ENCODE measurements at places on chromosomes 4 and X.

GRCh38 chrX:138928737-138929459 lies 217.4 kb upstream of the FGF13 start:
- DNase-seq, result no peak

GRCh38 chr4:10701161-10701560 lies 16.6 kb upstream of the CLNK start:
- DNase-seq, result no peak

DNA sequence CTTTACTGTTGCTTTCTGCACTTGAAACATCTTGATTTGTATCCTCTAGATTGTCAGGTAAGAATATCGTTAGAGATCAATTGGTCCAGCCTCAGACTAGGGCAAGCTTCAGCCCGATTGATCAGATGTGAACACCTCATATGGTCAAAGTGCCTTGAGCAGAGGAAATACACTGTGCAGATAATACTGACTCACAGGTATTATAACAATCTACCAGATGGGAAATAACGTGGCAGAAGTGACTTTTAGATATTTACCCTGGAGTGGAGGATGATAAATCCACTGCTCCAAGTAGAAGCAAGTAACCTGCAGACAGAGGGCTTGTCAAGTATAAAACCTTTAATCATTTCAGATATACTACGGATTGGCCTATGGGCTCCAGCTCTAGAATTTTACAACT lies 17.9 kb downstream of the VEGFC start:
- no peak for DNase-seq

DNA sequence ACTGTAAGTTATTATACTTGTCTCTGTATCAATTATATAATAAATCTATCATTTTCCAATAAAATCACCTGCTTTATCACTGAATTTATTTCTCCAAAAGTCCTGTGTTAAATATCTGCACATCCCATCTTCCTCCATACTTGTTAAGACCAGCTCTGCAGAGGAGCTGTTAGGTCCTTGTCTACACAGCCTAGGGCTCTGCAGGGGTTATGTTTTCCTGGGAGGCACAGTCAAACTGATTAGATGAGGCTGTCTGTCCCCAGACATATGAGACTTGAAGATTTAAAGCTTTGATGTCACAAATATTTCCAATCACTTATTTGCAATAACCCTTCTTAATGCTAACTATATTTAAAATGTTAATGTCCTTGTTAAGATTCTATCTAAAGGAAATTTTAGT lies 446.8 kb downstream of the TRAM1L1 start:
- no peak for DNase-seq

DNA sequence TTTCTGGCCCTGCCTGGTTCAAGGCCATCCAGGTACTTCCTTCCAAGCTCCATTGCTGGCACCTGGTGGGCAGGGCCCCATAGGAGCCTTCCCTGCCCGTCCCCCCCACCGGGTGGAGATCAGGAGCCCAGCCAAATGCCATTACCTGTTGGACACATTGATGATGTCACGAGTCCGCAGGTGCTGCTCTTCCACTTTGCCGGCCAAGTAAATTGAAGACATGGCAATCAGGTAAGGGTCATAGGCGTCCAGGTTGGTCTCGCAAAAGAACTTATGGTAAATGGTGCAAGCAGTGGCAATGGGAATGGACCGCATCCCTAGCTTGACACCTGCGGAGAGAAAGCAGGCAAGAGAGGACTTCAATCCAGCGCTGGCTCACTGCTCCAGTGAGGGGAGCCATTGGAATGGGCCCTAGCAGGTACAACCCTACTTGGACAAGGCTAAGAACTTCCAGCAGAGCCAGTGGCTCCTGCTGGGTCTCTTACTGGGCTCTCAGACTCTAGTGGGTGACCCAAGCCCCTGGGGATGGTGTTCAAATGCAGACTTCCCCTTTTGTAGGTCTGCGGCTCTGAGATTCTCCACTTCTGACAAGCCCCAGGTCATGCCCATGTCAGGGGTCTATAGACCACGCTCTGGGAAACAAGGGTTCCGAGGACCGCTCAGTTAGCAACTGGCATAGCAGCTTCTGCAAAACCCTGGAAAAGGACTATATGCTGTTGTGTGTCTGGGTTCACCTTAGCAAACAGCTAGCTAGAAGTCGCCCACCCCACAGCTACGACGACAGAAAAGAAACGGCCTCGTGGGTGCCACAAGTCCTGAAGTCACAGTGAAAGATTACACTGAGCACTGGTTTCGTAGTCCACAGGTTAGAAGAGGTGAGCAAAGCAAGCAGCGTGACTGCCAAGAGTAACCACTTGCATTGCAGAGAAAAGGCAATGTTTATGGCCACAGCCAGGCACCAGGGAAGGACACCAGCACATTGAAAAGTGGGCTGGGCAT lies 2.8 kb downstream of the CCNQ start:
- DNase-seq, result no peak

DNA sequence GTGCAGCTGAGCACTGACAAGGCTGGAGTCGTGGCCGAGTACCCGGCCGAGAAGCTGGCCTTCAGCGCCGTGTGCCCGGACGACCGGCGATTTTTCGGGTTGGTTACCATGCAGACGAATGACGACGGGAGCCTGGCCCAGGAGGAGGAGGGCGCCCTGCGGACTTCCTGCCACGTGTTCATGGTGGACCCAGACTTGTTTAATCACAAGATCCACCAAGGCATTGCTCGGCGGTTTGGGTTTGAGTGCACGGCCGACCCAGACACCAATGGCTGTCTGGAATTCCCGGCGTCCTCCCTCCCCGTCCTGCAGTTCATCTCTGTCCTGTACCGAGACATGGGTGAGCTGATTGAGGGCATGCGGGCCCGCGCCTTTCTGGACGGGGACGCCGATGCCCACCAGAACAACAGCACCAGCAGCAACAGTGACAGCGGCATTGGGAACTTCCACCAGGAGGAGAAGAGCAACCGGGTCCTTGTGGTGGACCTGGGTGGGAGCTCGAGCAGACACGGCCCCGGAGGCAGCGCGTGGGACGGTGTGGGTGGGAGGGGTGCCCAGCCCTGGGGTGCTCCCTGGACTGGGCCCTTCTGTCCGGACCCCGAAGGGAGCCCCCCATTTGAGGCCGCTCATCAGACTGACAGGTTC lies 24.3 kb downstream of the RGS12 start:
- DNase-seq, result no peak

GRCh38 chr4:52250154-52250553 lies 199.1 kb downstream of the SPATA18 start:
- no peak for DNase-seq

DNA sequence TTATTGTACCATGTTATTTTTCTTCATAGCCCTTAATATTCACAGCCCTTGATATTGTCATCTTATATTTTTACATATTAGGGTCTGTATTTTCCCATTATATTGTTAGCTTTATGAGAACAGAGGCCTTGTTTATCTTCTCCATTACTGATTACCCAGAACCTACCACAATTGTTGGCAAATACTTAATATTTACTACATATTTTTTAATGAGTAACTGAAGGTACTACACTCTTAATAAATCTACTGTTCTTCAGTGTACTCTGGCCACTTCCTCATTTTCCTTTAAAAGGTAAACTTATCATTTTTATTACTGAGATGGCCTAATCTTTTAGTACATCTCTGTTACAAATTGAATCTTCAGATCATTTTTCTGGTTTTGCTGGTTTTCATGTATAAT lies 133.5 kb downstream of the COL4A5 start:
- no peak for DNase-seq

GRCh38 chr4:92091335-92091734 lies 212.4 kb upstream of the GRID2 start:
- no peak for DNase-seq

DNA sequence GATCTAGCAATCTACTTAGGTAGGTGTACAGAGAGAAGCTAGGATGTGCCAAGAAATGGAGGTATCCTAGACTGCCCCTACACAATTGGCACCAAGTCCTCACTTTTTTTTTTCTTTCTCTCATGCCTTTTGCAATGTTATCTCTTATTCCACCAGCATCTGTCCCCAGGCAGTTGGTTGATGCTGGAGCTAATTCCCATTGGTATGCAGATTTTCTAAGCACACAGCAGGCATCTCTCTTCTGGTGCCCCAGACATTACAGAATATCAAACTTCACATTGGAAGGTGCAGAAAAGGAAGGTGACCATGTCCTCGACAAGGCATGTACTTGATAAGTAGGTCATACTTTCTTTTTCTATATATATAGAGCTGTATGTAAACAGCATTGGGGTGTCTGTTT lies 21.6 kb downstream of the LUZP4 start:
- DNase-seq, result no peak

GRCh38 chr4:102525097-102525496 lies 23.9 kb downstream of the NFKB1 start:
- no peak for DNase-seq

DNA sequence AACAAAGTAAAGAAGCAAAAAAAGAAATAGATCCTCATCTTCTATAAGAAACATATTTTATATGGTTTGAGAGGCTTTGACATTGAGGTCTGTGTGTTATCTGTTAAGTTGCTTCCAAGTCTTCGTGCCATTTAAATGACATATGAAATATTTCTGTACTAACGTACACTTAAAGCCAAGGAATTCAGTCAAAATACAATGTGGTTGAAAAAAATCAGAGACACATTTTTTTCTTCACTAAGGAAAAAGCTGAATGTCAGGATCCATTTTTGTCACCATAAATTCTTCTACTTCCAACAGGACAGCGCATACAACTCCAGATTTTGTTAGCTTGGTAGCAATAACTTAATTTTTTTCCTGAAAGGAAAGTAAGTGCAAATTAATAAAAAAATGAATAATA lies 168.5 kb downstream of the FAT4 start:
- DNase-seq, result no peak

- no peak for DNase-seq
Observed at GRCh38 chr4:164109503-164109902, 615.0 kb downstream of the TMA16 start.

DNA sequence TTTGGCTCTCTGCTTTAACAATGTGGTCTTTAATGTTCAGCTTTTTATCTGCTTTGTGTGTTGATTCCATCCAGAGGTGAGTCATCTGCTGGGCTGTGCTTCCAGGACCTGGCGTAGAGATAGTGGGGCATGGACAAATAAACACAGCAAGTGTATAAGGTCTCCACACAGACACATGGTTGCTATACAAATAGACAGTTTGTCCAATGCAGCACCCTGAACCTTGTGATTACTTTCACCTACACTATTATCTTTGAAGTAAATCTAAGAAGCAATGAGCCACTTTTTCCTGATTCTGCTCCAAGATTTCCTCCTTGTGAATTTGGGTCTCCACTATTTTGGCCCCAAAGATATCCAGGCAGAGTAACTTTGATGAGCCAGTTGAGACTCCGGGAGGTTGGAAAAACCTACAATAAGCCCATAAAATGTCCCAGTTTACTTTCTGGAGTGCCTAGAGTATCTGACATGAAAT lies 12.1 kb downstream of the PPARGC1A start:
- peak; percentile 63 for DNase-seq

- no peak for DNase-seq
Observed at GRCh38 chr4:82989575-82990429, 20.8 kb downstream of the LIN54 start.

DNA sequence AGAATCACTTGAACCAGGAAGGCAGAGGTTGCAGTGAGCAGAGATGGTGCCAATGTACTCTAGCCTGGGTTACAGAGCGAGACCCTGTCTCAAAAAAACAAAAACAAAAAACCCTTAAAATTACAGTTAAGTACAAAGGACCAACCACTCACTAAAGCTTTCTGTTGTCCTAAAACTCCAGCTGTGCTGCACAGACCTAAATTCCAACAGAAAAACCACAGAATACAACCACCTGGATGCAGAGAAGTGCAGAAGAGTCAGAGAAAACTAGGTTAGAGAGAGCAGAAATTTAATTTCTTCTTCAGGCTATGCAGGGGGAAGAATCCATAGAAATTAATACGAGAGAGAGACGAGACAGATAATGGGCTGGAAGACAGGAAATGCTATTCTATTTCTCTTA lies 376.8 kb upstream of the CXorf51A start:
- DNase-seq, result no peak

GRCh38 chrX:129980001-129980401 lies 2.4 kb upstream of the BCORL1 start:
- no peak for DNase-seq

DNA sequence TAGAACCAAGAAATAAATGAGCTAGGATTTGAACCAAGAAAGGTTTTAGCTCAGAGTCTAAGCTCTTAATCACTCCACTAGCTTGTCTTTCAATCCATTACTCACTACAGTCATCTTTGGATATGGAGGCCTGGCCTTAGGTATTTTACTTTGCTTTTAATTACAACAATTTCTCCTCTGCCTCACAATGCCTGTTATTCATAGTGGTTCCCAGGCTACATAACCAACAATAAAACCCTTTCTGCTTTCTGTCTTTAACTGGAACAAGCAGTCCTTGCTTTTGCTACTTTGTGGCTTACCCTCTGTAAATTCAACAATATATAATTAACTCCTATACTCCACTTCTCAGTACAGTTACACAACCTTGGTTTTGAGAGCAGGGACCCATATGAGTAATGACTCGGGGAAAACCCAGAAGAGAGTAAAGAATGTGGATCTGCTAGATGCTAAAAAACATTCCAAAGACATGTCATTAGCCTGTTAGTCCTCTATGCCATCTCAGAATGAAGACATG lies 94.7 kb upstream of the NAP1L5 start:
- DNase-seq, result no peak

DNA sequence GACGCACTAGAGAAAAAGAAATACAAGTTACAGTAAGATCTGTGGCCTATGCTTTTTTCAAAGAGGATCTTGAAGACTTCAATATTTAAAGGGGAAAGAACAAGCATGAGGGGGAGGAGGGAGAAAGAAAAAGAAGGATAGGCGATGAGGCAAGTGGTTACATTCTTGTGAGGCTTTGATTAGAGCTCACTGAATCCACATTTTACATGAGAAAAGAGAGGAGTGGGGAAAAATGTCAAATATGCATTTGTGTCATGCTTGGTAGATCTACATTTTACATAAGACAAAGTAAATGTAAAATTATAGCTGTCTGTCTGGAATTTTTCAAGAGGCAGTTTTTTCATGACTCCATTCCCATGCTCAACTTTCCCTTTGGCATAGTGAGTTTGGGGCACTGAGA lies 965.9 kb downstream of the FSTL5 start:
- no peak for DNase-seq

- DNase-seq, result no peak
Observed at GRCh38 chrX:11992271-11992670, 146.0 kb upstream of the FRMPD4 start.

- peak; percentile 59 for DNase-seq
Observed at GRCh38 chr4:8050555-8051206, 107.9 kb downstream of the ABLIM2 start.

GRCh38 chr4:120830204-120830603 lies 92.3 kb downstream of the PRDM5 start:
- no peak for DNase-seq
